ENCODE measurements at places on chromosomes 4 and X. TPM values are rescaled to one million over a fixed set of nuclear protein-coding genes. Genes with fewer than 3 reads are reported as not detected.

FRMD7 gene
- total RNA-seq = not detected

GRCh38 chr4:181301735-181302710, 941.2 kb upstream of the TENM3 start:
- H3K36me3 ChIP-seq = no peaks in the 10 kb centered on the region
- peak; percentile 33 for DNase-seq
- no peak overlapping the region for H3K4me3 ChIP-seq
- H3K27ac ChIP-seq = no peak overlapping the region
- H3K27me3 ChIP-seq = no peaks in the 10 kb centered on the region

ASB5 gene
- total RNA-seq = not detected

DNA sequence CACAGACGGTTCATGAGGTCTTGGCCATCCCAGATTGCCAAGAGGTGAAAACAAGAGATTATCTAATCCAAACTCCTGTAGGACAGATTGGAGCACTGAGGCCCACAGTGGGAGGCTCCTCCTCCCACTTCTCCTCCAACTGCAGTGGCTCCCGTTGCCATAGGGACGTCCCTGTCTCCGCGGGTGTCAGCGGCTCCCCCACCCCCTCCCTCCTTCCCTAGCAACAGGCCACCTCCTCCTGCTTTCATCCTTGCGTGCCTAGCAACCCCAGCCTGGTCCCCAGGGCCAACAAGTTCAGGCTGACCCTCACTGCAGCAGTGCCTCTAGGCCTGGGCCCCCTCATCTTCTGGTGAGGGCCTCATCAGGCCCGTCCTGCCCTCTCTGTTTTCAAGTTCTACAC, 6.8 kb upstream of the IQSEC2 start:
- H3K4me3 ChIP-seq = no peak overlapping the region
- H3K27me3 ChIP-seq = no peaks in the 10 kb centered on the region
- DNase-seq = no peak

DNA sequence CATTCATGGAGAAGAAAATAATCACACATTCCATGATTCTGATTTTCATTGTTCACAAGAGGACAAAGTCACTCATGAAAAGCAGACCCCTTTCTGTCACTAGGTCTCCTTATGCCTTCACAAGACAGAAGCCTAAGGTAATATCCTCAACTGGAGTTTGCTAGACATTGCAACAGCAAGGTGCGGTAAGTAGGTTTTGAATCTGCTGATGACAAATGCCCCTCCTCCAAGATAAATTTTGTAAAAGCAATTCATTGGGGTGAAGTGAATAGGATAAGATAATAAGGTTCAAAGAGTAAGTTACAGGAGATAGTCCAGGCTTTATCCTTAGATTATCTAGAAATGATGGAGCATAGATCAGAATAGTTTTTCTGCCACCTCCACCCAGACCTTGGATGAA, 16.1 kb upstream of the CYP2U1 start:
- H3K27ac ChIP-seq = no peak overlapping the region
- H3K27me3 ChIP-seq = no peaks in the 10 kb centered on the region
- DNase-seq = no peak
- no peak overlapping the region for H3K4me3 ChIP-seq

- DNase-seq = no peak
- no peaks in the 10 kb centered on the region for H3K4me1 ChIP-seq
- H3K36me3 ChIP-seq = no peaks in the 10 kb centered on the region
- H3K4me3 ChIP-seq = no peak overlapping the region
These were observed 17.8 kb upstream of the HUWE1 start for GRCh38 chrX:53704294-53704693.

HSFX4 gene
- not detected for total RNA-seq

PGAM4 gene
- total RNA-seq = not detected

- H3K36me3 ChIP-seq = no peaks in the 10 kb centered on the region
- H3K4me1 ChIP-seq = peaks cover 7% of the 10 kb centered on the region
- no peak overlapping the region for H3K27ac ChIP-seq
- peak; percentile 45 for DNase-seq
- no peaks in the 10 kb centered on the region for H3K27me3 ChIP-seq
These were observed 340.3 kb upstream of the GRID2 start for GRCh38 chr4:91963486-91963885.

DNA sequence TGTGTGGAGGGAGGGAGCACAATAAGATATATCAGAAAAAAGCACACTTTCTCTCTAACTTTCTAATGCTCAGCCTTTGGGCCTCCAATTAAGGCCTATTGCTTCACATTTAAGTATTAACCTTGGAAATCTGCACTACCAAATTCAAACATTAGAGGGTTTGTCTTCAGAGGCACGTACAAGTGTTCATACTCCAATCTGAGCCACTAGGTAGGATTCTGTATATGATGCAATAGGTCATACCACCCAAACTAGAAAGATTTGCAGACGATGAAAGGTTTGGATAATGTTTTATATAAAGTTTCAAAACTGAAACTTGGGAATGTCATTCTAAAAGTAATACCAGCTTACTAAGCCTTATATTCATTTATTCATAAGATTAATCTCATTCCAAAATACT, 106.4 kb downstream of the MID1 start:
- DNase-seq = peak; percentile 21
- no peak overlapping the region for H3K27ac ChIP-seq
- no peak overlapping the region for H3K4me3 ChIP-seq
- H3K36me3 ChIP-seq = no peaks in the 10 kb centered on the region

DNA sequence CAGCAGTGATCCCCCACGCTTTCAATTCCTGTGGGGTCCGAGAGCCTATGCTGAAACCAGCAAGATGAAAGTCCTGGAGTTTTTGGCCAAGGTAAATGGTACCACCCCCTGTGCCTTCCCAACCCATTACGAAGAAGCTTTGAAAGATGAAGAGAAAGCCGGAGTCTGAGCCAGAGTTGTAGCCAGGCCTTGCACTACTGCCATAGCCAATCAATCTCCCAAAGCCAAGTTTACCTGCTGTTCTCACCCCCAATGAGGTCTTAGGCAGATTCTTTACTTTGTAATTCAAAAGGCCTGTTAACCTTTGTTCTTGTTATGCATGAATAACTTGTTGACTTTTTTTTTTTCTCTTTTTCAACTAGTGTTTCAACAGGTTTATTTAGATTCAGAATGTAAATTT, 4.0 kb downstream of the MAGEB2 start:
- H3K4me3 ChIP-seq = no peak overlapping the region
- no peak overlapping the region for H3K27ac ChIP-seq
- H3K27me3 ChIP-seq = no peaks in the 10 kb centered on the region
- H3K36me3 ChIP-seq = no peaks in the 10 kb centered on the region
- no peaks in the 10 kb centered on the region for H3K4me1 ChIP-seq

KIAA1210 gene
- total RNA-seq = 0.07 TPM

GRCh38 chrX:68997511-68997910, 167.7 kb downstream of the PJA1 start:
- no peak overlapping the region for H3K27ac ChIP-seq
- no peaks in the 10 kb centered on the region for H3K27me3 ChIP-seq

ETDA gene
- not detected for total RNA-seq

DNA sequence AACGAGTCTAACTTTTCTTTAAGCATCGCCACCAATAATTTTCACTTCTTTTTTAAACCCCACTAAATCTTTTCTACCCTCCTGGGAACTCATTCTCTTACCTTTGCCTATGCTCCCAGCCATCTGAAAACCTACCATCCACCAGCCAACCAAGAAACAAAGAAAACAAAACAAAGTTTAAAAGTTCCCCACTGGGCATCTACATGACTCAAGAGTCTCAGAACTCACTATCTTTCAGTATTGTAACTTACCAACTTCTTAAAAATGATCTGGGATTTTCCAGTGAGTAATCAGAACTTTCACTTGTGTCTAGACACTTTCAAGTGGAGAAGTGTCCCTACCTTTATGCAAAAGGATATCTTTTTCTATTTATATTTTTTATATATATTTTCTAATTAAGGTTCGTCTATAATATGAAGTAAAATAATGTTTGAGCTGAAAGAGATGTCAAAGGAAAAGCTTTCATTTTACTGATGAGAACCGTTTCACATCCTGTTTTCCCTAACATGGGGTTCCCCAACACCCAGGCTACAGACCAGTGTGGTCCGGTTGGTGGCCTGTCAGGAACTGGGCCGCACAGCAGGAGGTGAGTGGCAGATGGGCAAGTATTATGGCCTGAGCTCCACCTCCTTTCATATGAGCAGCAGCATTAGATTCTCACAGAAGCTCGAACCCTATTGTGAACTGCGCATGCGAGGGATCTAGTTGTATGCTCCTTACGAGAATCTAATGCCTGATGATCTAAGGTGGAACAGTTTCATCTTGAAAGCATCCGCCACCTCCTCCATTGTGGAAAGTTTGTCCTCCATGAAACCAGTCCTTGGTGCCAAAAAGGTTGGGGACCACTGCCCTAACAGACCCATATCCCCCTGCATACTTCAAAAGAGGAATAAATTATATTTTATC, 9.8 kb upstream of the TIGD2 start:
- no peak overlapping the region for H3K27ac ChIP-seq
- no peaks in the 10 kb centered on the region for H3K27me3 ChIP-seq
- H3K36me3 ChIP-seq = no peaks in the 10 kb centered on the region
- H3K4me3 ChIP-seq = no peak overlapping the region

DNA sequence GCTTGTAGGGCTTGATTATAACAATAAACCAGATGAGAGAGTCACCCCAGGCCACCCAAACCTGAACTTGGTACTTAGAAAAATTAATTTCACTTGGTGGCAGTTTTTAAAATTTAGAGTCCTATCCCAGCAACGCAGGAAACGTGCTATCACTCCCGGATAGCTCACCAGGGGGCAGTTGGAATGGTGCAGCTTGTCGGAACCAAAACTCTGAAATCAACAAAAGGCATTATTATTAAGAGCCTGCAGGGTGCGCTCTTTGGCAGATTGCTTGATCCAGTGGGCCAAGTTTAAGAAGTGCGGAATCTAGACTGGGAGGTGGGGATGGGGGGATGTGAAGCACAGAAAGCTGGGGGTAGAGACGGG, 2.4 kb downstream of the FRAS1 start:
- H3K36me3 ChIP-seq = no peaks in the 10 kb centered on the region
- H3K27me3 ChIP-seq = no peaks in the 10 kb centered on the region
- DNase-seq = peak; percentile 84
- peaks cover 4% of the 10 kb centered on the region for H3K4me1 ChIP-seq
- peak overlapping the region; percentile 89 for H3K4me3 ChIP-seq
- H3K27ac ChIP-seq = no peak overlapping the region

DNA sequence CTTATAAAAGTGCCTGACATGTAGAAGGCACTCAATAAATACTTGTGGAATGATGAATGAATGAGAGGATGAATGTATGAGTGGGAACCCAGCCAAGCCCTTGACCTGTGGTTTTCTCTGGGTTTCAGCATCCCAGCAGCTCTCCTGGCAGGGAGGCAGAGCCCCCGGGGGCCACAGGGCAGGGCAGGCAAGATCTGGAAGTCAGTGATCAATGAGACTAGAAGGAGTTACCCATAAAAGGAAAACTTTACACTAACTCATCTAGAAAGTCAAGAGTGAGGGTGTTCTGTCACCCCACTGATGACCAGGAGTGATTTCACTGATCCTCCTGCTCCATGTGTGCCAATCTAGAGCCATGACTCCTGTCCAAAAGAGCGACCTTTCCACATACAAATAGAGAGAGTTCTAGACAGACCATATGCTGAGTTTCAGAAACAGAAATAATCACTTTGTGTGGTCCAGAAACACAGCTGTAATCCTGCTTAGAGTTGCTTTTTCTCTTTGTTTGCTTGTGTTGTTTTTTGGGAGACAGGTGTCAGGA, 37.4 kb downstream of the MGARP start:
- no peak overlapping the region for H3K4me3 ChIP-seq
- peak overlapping the region; percentile 88 for H3K27ac ChIP-seq
- H3K4me1 ChIP-seq = peaks cover 41% of the 10 kb centered on the region
- peak; percentile 83 for DNase-seq

DNA sequence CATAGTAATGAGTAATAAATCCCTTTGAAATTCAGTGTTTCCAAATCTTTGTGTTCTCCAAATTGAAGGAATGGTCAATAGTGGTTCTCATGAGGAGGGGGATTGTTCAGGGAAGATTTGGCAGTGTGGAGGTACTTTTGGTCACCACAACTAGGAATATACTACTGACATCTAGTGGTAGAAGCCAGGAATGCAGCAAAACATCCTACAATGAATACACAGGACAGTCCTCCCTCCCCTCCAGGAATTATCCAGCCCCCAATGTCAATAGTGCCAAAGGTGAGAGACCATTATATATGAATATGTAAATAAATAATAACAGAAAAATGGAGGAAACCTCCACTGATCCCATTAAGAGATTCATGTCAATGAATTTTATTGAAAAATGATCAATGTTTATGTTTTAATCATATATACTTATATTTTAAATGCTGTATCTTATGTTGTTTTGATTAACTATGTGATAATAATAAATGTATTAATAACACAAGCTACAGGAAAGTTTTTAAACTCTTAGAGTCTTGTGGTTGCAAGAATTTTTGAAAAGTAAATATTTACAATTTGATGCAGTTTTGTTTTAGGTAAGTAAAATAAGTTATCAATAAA, 14.4 kb upstream of the FAM9A start:
- H3K4me3 ChIP-seq = no peak overlapping the region
- DNase-seq = peak; percentile 82
- no peaks in the 10 kb centered on the region for H3K27me3 ChIP-seq
- H3K4me1 ChIP-seq = no peaks in the 10 kb centered on the region
- no peaks in the 10 kb centered on the region for H3K36me3 ChIP-seq

DIPK2B gene
- total RNA-seq = 0.40 TPM

DNA sequence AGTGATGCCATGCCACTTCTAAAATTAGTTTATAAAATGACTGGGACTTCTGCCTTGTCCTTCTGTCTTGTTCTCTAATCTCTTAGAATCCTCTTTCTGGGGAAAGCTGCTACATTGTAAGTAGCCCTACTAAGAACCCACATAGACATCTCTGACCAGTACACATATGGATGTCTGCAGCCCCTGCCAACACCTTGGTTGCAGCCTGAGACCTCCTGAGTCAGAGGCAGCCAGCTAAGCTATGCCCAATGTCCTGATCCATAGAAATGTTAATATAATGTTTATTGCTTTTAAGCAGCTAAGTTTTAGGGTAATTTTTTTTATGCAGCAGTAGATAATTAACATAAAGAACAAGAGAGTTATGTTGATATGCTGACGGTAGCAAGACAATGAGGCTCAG, 1029.5 kb upstream of the INTU start:
- H3K4me3 ChIP-seq = no peak overlapping the region
- no peaks in the 10 kb centered on the region for H3K4me1 ChIP-seq

- no peaks in the 10 kb centered on the region for H3K4me1 ChIP-seq
- H3K27me3 ChIP-seq = no peaks in the 10 kb centered on the region
- no peaks in the 10 kb centered on the region for H3K36me3 ChIP-seq
- no peak overlapping the region for H3K4me3 ChIP-seq
- no peak overlapping the region for H3K27ac ChIP-seq
These were observed 61.2 kb downstream of the UPRT start for GRCh38 chrX:75335127-75335458.

Measured in PC-3 (cell line).